ENCODE measurements at places on chromosomes 7 and 10.

DNA sequence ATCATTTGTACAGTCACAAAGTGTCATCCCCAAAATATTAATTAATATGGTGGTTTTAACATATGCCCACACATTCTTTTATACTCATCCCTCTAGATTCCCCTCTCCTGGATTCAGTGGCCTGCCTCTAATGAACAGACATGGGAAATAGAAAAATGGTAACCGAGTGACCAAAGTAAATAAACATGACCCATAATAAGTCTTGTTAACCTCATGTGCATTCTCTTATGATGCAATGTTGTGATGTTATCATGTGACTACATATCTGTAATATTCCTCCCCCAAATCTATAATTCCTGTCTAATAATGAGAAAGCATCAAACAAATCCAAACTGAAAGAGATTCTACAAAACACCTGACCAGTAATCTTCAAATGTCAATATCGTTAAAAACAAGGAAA lies 164.5 kb upstream of the PRSS1 start:
- DNase-seq = no peak

GRCh38 chr10:18109341-18109870 lies 30.8 kb upstream of the CACNB2 start:
- DNase-seq = no peak

- no peak for DNase-seq
Measured at GRCh38 chr7:70242826-70243225, 644.6 kb downstream of the AUTS2 start.

GRCh38 chr7:37916673-37917660 lies at the start of gene SFRP4:
SFRP4 (minus strand) TSS chr7:37916817; CDS start chr7:37916537, 280 bp downstream.
- DNase-seq = peak; percentile 53

GRCh38 chr10:80473096-80473657 lies 19.1 kb downstream of the TSPAN14 start:
- no peak for DNase-seq

DNA sequence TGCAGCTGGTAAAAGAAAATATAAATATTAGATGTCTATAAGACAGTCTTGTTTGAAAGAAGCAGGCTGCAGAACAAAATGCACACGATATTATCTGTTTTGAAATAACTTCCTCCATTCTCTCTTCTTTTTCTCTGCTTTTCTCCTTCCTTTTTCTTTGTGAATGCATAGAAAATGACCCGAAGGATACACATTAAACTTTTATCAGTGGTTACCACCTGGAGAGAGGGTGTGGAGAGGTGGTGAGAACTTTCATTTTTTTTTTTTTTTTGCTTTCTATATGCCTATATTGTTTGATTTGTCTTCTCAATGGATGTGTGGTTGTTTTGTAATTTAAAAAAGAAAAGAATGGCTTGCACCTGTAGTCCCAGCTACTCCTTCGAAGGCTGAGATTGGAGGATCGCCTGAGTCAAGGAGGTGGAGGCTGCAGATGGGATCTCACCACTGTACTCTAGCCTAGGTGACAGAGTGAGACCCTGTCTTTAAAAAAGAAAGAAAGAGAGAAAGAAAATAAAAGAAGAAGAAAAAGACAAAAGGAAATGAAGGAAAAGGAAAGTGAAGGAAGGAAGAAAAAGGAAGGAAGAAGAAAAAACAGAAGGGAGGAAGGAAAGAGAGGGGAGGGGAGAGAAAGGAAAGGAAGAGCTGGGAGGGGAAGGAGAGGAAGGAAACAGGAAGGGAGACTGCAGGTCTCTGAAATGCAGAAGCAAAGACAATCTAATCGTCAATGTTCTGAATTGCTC lies 64.4 kb downstream of the SAMD9 start:
- no peak for DNase-seq

GRCh38 chr7:142384493-142384922 lies 126.7 kb upstream of the PRSS58 start:
- DNase-seq = no peak

DNA sequence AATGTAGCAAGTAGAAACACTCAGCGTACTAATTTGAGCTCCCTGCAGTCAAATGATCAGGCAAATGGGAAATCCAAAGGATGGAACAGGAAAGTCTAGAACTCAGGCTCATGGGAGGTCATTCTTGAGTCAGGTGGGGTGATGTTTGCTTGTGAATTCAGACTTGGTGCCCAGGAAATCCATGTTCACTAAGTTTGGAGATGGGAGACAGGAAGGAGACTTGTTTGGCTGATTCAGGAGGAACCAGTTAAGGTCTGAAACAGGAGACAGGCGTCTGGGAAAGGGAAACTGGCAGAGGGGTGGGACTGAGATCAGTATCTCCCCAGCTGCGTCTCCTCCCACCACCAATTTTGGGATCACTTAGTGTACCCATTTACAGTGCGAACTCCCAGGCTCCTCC lies 38.4 kb upstream of the ZNF438 start:
- DNase-seq = no peak

DNA sequence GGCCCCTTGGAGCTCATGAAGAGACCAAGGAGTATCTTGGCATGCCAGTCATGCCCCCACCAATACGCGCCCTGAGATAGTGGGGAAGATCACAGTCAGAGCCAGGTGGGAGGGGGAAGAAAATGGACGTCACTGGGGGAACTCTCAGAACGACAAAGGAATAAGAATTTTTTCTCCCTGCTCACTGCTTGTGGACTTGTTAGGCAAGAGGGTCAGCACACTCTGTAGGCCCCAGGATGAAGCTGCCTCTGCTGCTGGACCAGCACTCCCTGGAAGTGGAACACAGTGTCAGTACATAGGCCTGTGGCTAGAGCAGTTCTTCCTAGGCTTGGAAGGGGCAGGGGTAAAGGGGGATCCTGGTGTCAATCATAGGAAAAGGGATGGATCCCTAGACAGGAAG lies 46.5 kb downstream of the DRGX start:
- no peak for DNase-seq

- no peak for DNase-seq
Measured at GRCh38 chr7:1562597-1563051, 6.6 kb upstream of the TMEM184A start.

- DNase-seq = no peak
Measured at GRCh38 chr10:9605231-9605630, 1412.4 kb upstream of the CELF2 start.

DNA sequence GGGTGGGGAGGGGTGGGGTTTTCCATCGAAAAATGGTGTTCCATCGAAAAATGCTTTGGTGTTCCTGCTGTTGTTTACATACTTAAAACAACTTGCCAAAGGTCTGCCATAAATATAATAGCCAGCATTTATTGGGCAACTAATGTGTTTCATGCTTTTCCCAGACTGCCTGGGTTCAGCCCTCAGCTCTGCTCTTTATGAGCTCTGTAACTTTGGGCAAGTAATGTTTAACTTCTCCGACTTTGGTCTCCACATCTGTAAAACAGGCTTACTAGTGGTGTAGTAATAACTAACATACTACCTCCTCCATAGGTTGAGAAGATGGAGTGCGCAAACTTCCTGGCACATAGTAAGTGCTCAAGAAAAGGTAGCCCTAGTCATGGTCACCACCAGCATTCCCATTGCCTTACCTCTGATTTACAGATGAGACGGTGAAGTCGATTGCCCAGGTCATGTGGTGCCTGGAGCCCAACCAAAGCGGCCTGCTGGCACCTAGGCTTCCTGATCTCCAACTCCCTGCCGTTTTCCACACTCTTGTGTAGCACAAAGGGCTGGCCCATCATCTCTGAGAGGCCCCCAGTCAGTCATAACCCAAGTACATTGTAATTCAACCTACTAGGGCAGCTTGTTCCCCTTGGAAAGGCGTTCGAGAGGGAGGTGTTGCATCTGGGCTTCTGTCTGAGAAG lies 8.9 kb downstream of the ZMIZ1 start:
- no peak for DNase-seq

- no peak for DNase-seq
Measured at GRCh38 chr10:128739930-128740329, 613.7 kb upstream of the MKI67 start.

GRCh38 chr7:117077658-117078057 lies 124.4 kb downstream of the ST7 start:
- DNase-seq = no peak

- DNase-seq = no peak
Measured at GRCh38 chr10:22740180-22740579, 25.8 kb upstream of the PIP4K2A start.

DNA sequence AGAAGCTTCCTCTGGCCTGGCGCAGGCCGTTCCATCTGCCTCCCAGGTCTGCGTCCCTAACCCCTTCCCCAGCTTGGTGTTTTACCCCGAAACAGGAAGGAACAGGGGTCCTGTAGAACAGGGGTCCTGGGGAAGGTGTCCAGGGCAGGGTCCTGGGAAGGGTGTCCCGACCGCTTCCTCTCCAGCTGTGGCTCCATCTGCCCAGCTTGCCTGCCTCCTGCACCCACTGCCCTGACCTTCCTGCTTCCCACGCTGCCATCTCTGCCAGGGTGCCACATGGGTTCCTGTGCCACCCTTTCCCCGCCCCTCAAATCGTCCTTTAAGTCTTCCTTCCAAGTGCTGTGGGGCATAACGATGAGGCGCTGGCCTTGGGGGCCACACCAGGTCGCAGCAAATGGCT lies 32.4 kb downstream of the WDR86 start:
- DNase-seq = no peak

DNA sequence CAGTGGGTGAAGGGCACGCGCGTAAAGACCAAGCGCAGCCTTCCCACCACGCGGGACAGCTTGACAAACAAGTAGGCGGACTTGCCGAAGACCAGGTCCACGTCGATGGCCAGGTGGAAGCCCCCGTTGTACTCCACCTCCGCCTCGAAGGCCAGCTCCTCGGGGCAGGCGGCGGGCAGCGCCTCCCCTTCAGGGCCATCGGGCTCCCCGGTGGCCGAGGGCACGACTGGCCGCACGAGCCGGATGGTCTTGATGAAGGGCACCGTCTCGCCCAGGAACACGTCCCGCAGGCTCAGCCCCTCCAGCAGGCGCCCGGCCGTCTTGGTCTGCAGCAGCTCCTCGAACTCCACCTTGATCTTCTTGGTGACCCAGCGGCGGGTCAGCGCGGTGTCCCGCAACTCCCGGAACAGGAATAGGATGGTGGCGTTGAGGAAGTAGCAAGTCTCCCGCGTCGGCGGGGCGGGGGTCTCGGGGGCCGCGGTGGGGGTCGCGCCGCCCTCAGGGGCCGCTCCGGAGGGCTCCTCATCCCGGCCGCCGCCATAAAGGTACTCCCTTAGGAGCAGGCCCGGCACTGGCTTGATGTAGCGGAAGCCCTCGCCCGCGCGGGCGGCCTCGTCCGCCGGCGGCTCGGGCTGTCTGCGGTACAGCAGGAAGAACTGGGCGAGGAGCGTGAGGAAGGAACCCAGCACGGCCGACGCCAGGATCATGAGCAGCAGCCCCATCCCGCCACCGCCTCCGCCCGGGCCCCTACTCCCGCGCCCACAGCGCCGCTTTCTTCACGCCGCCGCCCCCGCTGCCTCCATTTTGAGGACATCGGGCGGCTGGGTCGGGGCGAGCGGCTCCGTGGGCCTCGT lies 507 bp downstream of the PDZD8 start:
- DNase-seq = peak; percentile 60

DNA sequence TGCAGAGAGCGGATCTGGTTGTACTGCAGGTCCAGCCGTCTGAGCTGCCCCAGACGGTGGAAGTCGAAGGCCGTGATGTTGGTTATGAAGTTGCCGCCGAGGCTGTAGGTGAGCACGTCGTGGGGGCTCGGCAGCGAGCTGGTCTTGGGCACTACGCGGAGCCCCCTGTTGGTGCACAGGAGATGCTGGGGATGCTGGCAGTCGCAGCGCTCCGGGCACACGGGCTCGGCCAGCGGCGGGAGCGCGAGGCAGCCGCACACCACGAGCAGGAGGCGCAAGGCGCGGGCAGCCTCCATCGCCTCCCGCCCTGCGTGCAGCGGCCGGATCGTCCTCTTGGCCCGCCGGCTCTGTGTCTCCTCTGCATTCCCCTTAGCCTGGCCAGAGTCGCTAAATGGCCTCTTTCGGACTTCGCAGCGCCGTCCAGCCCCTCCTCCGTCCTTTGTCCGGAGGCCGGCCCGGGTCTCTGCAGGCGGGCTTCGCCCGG lies 337 bp downstream of the TRIL start:
- DNase-seq = no peak

DNA sequence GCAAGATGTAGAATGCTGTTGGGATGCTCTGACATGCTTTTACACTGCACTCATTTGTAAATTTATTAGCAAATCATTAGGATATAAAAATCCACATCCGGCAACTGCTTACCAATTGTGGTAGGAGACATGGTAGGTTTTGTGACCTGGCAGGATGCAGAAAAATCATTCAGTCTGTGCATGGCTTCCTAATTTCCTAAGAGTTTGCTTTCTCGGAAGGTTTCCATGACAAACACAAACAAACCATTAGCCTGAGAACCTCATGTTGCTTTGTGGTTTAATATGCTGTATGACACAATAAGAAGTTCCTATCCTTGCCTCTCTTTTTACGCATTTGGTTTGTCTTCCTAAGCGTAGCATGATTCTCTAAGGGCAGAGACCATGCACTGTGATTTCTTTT lies 14.7 kb upstream of the LMBR1 start:
- DNase-seq = no peak

- DNase-seq = no peak
Measured at GRCh38 chr10:1157615-1157933, 101.4 kb downstream of the WDR37 start.

GRCh38 chr10:100315615-100316014 lies 14.4 kb downstream of the PKD2L1 start:
- no peak for DNase-seq

DNA sequence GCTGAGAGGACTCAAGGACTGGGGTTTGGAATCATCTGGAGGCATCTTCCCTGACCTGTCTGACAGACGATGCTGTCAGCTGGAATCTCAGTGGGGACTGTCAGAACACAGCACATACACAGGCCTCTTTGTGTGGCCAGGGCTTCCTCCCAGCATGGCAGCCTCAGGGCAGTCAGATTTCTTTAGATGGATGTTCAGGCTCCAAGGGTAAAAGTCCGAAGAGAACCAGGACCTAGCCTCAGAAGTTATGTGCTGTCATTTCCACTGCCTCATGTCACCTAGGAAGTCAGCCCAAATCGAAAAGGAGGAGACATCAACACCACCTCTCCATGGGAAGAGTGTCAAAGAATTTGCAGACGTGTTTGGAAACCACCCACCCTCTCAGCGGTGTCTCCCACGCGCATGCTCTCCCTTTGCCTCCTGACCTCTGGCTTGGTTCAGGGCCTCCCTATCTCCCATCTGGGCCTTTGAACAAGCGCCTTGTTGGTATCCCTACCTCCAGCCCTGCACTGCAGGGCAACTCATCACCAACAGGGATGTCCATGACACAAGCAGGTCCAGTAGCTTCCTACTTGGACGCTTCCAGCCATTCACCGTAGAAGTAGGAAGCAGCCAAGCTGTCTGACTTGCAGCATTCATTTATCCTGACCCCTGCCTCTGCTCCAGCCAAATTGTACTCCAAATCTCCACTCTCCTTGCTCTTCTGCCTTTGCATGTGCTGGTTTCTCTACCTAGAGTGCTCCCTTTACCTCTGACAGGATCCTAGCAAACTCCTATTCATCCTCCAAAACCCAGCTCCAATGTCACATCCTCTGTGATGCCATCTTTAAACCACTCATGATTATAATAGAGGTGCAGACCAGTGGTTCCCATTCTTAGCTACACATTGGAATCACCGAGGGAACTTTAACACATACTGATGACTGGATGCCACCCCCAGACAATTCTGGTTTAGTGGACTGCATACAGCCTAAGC lies 121.6 kb downstream of the OAT start:
- DNase-seq = no peak

- DNase-seq = no peak
Measured at GRCh38 chr10:122441961-122442360, 12.5 kb upstream of the ARMS2 start.

Measured in GM12865 (cell line).